ENCODE measurements at places on chromosomes 1 and 21.

DNA sequence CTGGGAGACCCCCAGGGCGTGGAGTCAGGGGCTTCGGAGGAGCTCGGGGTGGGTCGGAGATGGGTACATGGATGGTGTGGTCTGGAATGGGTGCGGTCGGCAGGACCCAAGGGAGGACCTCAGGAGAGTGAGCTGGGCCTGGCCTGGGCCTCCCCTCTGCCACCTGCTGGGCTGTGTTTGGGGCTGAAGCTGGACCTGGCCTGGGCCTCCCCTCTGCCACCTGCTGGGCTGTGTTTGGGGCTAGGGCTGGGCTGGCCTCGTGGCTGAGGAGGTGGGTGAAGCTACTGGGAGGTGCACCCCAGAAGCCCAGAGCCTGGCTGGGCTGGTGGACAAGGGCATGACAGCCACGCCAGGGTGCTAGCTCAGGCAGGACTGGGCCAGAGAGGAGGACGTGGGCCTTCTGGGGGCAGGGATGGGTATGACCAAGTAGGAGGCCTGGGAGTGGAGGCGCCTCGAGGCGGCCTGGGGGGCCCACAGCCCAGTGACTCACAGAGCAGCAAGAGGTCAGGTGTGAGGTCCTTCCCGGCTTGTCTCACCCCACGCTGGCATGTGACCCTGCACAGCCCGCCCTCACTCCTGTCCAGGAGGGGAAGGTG is 14.5 kb downstream of the SAMD11 start:
- DNase-seq, result peak; percentile 30

GRCh38 chr21:35354078-35354477 is 305.0 kb upstream of the RUNX1 start:
- DNase-seq, result no peak

DNA sequence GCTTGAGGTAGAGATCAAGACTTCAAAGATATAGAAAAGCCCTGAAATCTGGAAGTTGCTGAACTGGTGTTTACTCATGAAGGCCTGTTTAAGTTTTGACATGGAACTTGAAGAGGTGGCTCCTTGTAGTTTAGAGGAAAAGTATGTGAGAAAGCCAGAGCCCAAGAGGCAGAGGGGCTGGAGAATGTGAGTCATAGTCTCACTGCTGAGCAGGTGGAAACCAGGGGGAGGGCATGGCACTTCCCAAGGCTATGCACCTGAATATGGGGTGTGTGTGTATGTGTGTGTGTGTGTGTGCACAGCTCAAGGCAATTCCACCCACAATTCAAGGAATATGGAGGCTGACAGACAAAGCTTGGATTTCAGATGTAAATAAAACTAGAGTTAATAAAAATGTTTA is 46.8 kb upstream of the C1orf198 start:
- DNase-seq, result no peak

- DNase-seq, result no peak
These were observed 1328.6 kb downstream of the MRPL39 start for GRCh38 chr21:24278711-24279110.

- DNase-seq, result no peak
These were observed 3.8 kb downstream of the MAP7D1 start for GRCh38 chr1:36159614-36160387.

DNA sequence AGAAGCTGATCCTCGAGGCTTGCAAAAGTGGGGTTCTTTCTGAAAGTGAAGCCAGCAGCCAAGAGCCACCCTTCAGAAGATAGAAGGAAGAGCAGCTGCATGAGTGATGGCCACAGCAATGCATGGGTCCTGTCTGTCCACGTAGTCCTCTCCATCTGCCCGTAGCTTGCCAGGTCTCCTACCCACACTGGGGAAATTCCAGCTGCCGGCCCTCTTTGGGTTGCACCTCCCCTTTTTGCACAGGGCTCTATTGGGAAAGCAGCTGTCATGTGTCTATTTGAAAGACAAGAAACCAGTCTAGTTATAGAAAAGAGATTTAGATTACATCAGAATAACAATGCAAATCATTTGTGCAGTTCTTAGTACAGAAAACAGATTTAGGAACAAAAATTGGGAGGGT is 204.4 kb downstream of the GIPC2 start:
- no peak for DNase-seq

- DNase-seq, result peak; percentile 18
These were observed 6.2 kb upstream of the FAM76A start for GRCh38 chr1:27719286-27720251.

GRCh38 chr1:171220081-171220420 is 28.2 kb upstream of the FMO1 start:
- DNase-seq, result peak; percentile 11

- DNase-seq, result no peak
These were observed 24.2 kb upstream of the GUCA2B start for GRCh38 chr1:42128964-42129363.

GRCh38 chr1:234212764-234213657 is 160.2 kb upstream of the COA6 start:
- peak; percentile 50 for DNase-seq

GRCh38 chr1:78492386-78492950 is 1.7 kb downstream of the PTGFR start:
- DNase-seq, result peak; percentile 88

All from trophoblast cell (in vitro differentiated cells and primary cell).